ENCODE measurements at places on chromosomes 16 and 17.

DNA sequence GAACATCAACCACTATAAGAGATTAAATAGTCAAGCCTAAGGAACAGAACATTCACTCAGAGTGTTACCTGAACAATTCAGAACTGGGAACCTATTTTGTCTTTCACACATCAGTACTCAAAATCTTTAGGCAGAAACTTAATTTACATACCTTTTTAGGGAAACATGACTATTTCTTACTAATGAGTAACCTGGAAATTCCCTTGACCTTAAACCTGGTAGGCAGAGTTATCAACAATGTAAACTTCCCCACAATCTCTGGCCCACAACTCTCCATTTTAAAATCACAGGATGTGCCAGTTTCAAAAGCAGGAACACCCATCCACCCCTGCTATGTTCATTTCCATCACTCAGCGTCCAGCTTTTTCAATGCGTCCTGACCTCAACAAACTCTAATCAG lies 132.9 kb upstream of the ANKFN1 start:
- DNase-seq = no peak

- no peak for DNase-seq
Measured at GRCh38 chr16:85994492-85995490, 95.8 kb downstream of the IRF8 start.

DNA sequence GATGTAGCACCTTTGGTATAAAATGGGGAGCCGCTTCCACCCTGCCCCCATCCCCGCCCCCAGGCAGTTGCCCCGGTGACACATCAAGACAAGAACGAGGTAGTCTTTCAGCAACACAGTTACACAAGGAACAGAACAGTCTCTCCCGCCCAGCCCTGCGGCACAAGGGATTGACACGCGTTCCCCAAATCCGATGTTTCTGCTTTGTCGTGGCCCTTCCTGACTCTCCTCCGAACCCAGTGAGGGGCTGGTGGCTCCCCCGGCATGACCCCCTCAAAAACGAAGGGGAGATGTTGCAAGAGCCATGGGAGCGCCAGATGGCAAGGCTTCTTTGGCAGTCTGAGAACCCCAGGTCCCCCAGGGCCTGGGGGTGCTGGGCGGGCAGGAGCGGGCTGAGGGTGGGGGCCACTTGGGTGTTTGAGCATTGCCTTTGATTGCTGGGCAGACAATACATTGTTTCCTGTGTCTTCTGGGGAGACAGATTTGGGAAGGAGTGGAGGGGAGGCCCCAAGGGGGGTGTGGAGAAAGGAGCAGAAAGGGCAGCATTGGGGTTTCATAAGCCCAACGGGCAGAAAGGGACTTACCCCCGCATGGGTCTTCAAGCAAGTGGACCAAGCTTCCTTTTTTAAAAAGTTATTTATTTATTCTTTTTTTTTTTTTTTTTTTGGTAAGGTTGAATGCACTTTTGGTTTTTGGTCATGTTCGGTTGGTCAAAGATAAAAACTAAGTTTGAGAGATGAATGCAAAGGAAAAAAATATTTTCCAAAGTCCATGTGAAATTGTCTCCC lies 16.6 kb downstream of the COL1A1 start:
- peak; percentile 80 for DNase-seq

- DNase-seq = no peak
Measured at GRCh38 chr16:89355686-89356085, 134.7 kb downstream of the ANKRD11 start.

DNA sequence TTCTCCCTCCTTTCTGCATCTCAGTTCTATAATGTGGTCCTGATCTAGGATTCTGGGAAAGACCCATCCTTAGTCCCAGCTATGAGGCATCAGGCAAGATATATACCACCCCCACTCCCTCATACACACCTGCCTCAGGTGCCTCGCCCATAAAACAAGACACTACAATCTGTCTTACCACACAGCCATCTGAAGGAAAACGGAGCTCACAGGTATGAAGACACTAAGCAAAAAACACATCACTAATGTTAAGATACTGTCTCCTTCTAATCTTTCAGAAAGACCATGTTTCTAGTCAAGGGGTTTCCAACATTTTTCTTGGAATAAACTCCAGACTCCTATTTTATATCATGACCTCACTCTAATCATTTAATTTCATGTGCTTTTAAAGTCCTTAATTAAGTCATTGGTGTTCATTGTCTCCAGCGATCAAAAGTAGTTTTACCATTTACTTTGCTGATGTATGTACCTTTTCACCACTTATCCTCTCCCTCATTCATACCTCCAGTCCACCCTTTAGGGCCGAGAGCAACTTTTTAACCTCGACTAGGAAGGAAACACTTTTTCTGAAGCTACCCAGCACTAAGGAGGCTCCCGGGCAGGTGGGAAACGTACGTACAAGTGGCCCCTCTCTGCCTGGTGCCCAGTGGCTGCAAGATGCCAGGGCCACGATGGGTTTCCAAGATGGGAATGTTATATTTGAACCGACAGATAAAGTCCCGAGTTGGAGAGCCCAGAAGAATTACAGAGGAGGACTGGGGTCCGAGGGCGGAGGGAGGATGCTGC lies 979 bp downstream of the MAP3K14 start:
- DNase-seq = no peak

- no peak for DNase-seq
Measured at GRCh38 chr17:61208301-61209105, 191.1 kb upstream of the TBX2 start.

GRCh38 chr16:54000361-54000760 lies 286.2 kb downstream of the IRX3 start:
- DNase-seq = no peak

- peak; percentile 85 for DNase-seq
Measured at GRCh38 chr17:38742411-38743308, 5.5 kb downstream of the PCGF2 start.

GRCh38 chr16:55747785-55748184 lies 85.1 kb downstream of the CES1 start:
- no peak for DNase-seq

GRCh38 chr17:51739245-51739886 lies 419.1 kb downstream of the CA10 start:
- no peak for DNase-seq

GRCh38 chr17:80632046-80632581 lies 87.5 kb downstream of the RPTOR start:
- DNase-seq = no peak

DNA sequence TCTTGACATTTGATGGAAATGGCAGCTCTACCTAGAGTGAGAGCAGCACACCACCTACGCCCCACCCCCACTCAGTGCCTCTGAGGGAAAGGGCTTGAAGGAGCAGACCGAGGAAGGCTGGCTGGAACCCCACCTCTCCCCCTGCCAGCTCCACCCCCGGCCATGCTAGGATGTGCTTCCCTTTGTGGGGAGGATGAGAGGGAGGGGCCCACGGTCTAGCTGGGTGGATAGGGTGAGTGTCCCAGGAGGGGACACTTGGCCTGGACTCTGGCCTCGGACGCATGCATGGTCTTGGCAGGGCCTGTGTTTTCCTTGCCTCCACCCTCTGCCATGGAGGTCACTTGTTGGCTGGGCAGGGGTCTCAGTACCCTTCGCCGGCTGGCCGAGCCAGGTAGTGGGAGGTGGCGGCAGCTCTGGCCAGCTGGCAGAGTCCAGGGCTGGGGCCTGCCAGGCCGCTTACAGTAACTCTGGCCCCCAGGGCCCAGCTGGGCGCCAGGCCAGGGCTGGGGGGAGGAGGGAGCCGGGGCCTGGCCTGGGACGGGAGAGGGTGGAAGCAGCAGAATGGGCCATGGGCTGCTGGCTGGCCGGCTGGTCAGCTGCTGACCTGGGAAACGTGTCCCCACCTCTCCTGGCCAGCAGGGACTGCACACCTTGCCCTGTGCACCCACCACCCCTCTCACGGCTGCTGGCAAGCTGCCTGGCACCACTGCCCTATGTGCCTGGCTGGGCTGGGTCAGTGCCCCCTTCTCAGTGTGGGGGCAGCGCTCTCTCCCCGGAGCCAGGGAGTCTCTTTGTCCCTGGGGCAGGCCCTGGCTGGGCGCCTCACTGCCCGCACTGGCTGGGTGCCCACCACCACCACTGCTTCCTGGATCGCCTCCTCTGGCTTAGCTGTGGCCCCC lies 23.0 kb downstream of the RARA start:
- no peak for DNase-seq

DNA sequence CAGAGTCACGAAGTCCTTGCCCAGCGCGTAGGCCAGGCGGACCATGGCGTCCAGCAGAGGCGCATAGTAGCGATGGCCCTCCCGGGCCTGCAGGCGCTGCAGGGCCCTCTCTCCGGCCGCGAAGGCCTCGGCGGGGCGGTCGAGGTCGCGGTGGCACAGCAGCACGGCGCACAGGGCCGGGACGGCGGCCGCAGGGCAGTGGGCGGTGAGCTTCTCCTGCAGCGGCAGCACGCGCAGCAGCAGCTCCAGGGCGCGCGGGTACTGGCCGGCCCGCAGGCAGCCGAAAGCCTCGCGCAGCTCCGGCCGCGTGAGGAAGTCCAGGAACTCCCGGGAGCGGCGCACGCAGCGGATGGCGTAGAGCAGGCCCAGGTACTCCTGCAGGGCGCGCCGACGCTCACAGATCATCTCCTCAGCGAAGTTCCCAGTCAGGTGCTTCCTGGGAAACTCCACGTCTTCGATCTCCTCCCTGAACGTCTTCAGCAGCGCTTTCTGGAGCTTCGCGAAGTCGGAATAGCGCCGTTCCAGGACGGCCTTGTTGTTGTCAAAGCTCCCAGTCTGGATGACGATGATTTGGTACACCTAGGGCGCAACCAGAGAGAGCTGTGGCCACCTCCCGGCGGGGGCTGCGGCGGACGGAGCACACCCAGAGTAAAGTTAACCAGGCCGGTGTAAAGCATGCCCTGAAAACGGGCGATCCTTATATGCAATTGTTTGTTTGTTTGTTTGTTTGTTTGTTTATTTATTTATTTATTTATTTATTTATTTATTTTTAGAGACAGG lies 7.4 kb downstream of the SNX20 start:
- DNase-seq = no peak

- DNase-seq = no peak
Measured at GRCh38 chr17:34227707-34228106, 27.4 kb upstream of the CCL2 start.

GRCh38 chr17:17503566-17504130 lies 7.5 kb upstream of the RASD1 start:
- no peak for DNase-seq

DNA sequence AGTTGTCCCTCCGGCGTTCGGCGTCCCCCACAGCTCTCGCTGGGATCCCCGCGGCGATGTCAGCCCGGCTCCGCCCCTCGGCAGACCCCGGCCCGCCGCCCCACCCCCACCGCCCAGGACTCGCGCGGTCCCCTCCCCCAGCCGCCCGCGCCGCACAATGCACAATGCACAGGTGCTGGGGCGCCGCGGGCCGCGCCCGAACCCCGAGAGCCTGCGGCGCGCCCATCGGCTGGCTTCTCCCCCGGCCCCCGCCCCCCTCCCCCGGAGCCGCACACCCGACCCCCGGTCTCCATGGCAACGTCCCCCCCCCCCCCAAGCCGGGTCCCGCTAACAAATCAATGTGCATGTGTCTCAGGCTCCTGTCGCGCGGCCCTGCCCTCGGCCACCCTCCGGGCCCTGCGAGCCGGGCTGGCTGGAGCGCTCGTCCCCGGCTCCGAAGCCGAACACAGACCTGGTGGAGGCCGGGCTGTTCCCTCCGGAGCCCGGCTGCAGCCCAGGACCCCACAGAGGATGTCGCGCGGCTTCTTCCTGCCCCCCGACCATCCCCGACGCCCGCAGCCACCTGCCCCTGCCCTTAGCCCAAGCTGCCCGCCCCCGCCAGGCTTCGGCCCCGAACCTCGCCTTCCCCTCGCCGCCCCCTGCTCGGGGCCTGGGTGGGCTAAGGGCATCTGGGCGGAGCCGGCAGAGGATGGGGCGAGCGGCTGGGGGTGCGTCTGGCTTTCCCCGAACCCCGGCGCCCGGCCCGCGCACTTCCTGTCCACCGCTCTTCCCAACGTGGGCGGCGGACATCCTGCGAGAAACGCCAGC lies 818 bp upstream of the CBX8 start:
- DNase-seq = no peak

DNA sequence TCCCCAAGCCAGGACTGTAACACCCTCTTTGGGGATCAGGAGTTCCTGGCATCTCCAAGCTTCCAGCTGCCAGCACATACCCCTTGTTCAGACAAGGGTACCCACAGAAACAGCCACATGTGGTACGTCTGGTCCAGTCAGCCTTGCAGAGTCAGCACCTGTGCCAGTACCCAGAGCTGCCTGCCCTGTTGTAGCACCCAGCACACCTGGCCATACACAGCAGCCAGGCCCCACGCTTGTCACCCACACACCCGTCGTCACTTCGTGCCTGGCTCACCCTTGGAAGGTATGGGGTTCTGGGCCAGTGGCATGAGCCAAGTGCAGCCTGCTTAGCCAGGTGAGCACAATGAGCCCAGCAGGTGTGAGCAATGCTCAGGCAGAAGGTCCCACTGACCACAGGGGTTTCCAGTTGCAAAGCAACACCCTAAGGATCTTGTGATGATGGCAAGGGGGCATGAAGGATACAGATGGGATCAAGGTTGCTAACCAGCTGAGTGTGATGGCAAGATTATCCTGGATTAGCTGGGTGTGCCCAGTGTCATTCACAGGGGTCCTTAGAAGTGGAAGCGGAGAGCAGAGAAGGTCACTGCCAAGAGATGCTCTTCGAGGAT lies 202.3 kb downstream of the CPPED1 start:
- no peak for DNase-seq

GRCh38 chr17:40301315-40301714 lies 7.7 kb upstream of the RARA start:
- DNase-seq = no peak

GRCh38 chr16:88907768-88908167 lies 41.3 kb upstream of the PABPN1L start:
- DNase-seq = no peak

- DNase-seq = peak; percentile 84
Measured at GRCh38 chr17:17151055-17151454, 55.1 kb downstream of the PLD6 start.

GRCh38 chr17:59696682-59697277 lies 10.4 kb downstream of the PTRH2 start:
- no peak for DNase-seq

DNA sequence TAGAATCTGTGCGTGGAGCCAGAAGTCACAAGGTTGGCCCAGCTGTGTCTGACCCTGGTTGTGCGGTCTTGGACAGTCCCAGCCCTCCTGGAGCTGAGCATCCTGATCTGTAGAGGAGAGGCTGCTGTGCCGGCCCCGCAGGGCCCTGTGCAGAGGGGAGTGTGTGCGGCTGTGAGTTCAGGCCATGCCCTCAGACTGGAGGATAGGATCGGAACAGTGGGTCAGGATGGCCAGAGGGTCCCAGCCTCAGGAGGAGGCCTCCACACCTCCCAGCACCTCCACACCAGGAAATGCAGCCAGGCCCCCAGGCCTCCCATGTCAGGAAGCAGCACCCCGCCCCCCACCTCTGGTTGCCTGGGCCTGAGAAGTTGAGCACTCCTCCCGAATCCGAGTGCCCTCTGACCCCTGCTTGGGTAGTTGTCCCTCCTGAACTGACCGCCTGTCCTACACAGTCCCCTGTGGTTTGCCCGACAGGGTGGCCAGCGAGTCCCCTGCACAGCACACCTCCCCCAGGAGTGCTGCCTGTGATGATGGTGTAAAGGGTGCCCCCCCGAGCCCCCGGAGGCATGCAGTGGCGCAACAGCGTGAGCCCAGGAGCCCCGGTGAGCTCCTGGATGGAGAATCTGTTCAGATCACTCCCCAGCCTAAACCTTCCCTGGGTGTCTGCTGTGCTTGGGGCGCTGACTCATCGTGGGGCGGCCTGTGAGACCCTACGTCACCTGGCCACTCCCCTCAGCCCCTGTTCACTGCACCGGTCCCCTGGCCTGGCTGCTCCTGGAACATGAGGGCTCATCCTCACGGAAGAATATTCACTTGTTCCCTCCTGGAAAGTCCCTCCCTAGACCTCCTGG lies 285.2 kb downstream of the SEC14L1 start:
- peak; percentile 75 for DNase-seq

All from fibroblast of skin of abdomen (primary cell).